ENCODE measurements at places on chromosomes 12 and 14. TPM values are rescaled to one million over a fixed set of nuclear protein-coding genes. Genes with fewer than 3 reads are reported as not detected.

CDCA3 gene
- total RNA-seq = 7.9 TPM

LRRC9 gene
- total RNA-seq = not detected

CSAD gene
- total RNA-seq = 14.9 TPM

OR4E2 gene
- total RNA-seq = not detected

KRT5 gene
- 884 TPM for total RNA-seq

TBX3 gene
- total RNA-seq = 1.2 TPM

TPH2 gene
- total RNA-seq = not detected

LRTM2 gene
- 0.11 TPM for total RNA-seq

TAC3 gene
- not detected for total RNA-seq

GOLGA5 gene
- 64.7 TPM for total RNA-seq

GPN3 gene
- total RNA-seq = 10.1 TPM

HCAR1 gene
- total RNA-seq = under 0.01 TPM

FAR2 gene
- 1.1 TPM for total RNA-seq

CCDC184 gene
- total RNA-seq = not detected

BDKRB1 gene
- total RNA-seq = not detected

C12orf60 gene
- 0.79 TPM for total RNA-seq

EID3 gene
- 4.0 TPM for total RNA-seq

PTCSC3 gene
- total RNA-seq = not detected

WIF1 gene
- not detected for total RNA-seq

PTPRB gene
- 1.1 TPM for total RNA-seq

ACTR10 gene
- 65.3 TPM for total RNA-seq

TAS2R8 gene
- total RNA-seq = not detected

GPR65 gene
- total RNA-seq = not detected

CLEC7A gene
- 27.7 TPM for total RNA-seq

KLRC1 gene
- total RNA-seq = 0.39 TPM

BATF gene
- total RNA-seq = 7.7 TPM

GALNT16 gene
- under 0.01 TPM for total RNA-seq

C12orf56 gene
- 0.11 TPM for total RNA-seq

SSPN gene
- 2.4 TPM for total RNA-seq

PTPRQ gene
- under 0.01 TPM for total RNA-seq

TMEM30B gene
- total RNA-seq = 9.0 TPM

GNPNAT1 gene
- total RNA-seq = 11.0 TPM

CYP46A1 gene
- 0.87 TPM for total RNA-seq

B4GALNT1 gene
- total RNA-seq = 0.22 TPM

OR6C3 gene
- not detected for total RNA-seq

COX8C gene
- total RNA-seq = 0.39 TPM

GNB3 gene
- total RNA-seq = 0.65 TPM

VDR gene
- 13.6 TPM for total RNA-seq

KRT84 gene
- total RNA-seq = not detected

PABPN1 gene
- 34.1 TPM for total RNA-seq

OTX2 gene
- total RNA-seq = not detected

IL26 gene
- not detected for total RNA-seq

SYT10 gene
- not detected for total RNA-seq

POTEG gene
- not detected for total RNA-seq

TSPAN19 gene
- total RNA-seq = not detected

MARCHF9 gene
- total RNA-seq = 2.0 TPM

DTX1 gene
- total RNA-seq = not detected

TTC6 gene
- total RNA-seq = not detected

JPH4 gene
- total RNA-seq = 0.22 TPM

TMTC1 gene
- 0.39 TPM for total RNA-seq

IRF9 gene
- 46.6 TPM for total RNA-seq

CPNE6 gene
- not detected for total RNA-seq

WNT1 gene
- 0.11 TPM for total RNA-seq

CLSTN3 gene
- total RNA-seq = 39.4 TPM

SLC5A8 gene
- not detected for total RNA-seq

RNF212B gene
- not detected for total RNA-seq

SRGAP1 gene
- 9.0 TPM for total RNA-seq

SLC38A4 gene
- 0.33 TPM for total RNA-seq
